ENCODE measurements at places on chromosomes 2 and 18.
A peak's percentile ranks its signal among the peaks of the same experiment; 100 is the strongest.

- no peak for DNase-seq
Measured at GRCh38 chr2:217275091-217275490, 415.2 kb upstream of the TNP1 start.

DNA sequence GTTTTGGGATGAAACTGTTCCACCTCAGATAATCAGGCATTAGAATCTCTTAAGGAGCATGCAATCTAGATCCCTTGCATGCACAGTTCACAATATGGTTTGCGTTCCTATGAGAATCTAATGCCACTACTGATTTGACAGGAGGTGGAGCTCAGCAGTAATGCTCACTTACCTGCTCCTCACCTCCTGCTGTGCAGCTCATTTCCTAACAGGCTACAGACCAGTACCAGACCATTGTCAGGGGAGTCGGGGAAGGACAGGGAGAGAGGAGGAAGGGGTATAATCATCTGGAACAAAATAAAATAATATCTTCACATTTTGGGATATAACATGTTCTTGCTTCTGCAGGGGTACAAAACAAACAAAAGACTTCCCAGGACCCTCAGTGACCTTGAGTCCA is 532.0 kb upstream of the FSHR start:
- no peak for DNase-seq

- DNase-seq: no peak
Measured at GRCh38 chr18:31429623-31430022, 17.9 kb upstream of the DSG3 start.

GRCh38 chr2:180058993-180059392 is 51.9 kb upstream of the CWC22 start:
- no peak for DNase-seq

- no peak for DNase-seq
Measured at GRCh38 chr2:161239326-161240109, 68.7 kb upstream of the PSMD14 start.

DNA sequence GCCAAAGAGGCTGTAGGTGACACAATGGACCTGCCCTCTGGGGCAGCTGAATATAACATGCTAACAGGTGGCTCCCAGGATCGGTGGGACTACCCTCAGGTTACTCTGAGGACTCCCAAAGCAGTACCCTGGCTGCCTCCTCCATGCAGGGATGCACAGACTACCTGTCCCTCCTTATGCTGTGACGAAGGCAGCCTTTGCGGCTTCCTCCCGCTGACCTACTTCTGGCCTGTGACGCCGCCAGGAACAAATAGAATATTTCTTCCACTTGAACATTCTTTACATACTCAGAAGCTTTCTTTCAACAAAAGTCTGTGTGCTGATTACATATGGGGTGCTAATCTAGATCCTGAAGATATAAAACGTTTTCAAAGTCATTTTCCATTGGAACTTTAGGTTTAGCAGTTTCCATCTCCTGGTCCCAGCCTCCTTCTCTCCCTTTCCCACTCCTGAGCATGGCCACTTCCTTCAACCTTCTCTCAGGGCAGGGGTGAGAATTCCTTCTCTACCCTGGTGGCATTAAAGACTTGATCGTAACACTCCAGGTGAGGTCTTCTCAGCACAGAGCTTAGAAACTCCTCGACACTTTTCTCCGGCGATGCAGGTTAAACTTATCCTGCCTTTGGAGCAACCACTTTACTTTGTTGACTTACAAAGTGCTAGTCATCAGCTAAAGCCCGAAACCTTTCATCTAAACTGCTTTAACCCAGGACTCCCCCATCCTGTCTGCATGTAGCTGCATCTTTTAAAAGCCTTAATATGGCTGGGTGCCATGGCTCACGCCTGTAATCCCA is 58.9 kb upstream of the STK17B start:
- DNase-seq: no peak

DNA sequence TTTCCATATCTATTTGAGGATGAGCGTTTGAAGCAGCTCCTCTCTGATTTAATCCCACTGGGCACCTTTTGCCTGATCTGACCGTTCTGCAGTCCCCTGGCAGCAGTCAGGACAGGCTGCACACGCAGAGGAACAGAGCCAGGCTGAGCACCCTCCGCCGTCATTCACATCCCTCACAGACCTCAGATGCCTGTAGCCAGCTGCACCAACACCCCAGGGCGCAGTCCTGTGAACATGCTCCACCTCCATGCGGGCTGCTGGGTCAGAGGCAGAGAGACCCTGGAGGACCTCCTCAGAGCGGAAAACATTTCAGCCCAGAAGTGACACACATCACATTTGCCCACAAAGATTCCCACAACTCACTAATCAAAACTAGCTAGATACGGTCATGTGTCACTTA is 146.1 kb downstream of the SEPTIN10 start:
- no peak for DNase-seq

GRCh38 chr2:222862106-222862908 is 1.5 kb downstream of the ACSL3 start:
- peak; percentile 24 for DNase-seq

- no peak for DNase-seq
Measured at GRCh38 chr2:157572725-157573124, 55.9 kb downstream of the ACVR1C start.

GRCh38 chr18:23938043-23938756 is 76.4 kb upstream of the TTC39C start:
- DNase-seq: no peak

DNA sequence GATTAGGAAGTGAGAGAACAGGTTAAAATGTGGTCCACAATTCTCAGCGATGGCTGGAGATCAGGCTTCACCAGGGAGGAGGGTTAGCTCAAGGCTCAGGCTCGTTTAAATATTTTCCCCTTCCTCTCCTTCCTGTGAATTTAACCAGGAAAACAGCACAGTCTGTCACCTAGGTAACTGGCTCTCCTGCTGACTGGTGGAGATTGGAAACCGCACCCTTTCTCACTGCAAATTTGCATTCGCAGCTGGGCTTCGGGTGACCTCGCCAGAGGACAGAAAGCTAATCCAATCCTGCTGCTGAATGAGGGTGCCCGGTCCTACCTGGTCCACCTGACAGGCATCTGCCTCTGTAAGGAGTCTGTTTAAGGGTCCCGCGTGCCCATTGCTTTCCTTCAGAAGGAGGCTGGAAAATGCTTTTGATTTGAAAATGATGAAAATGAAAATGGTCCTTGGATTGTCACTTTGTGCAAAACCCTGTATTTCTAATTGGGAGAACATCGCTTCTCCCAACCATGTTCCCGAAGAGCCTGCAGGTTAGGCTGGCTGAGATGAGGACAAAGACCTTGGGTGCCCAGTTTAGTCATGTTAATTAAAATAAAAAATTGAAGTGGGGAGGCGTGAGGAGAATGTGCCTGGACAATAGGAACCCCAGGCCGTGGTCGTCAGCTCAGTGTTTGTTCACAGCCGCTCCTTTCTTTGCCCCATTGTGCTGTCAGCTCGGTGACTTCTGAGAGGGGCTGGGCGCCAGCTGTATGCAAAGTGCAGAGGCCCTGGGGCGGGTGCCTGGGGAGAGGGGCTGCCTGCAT is 43.4 kb upstream of the MTCL1 start:
- DNase-seq: no peak

GRCh38 chr18:57845605-57846074 is 42.5 kb upstream of the ATP8B1 start:
- DNase-seq: no peak

GRCh38 chr2:227717687-227718567 is at the start of gene SLC19A3:
SLC19A3 (minus strand) TSS chr2:227718028; CDS start chr2:227702318, 15,710 bp downstream.
- peak; percentile 82 for DNase-seq

- peak; percentile 14 for DNase-seq
Measured at GRCh38 chr18:72160510-72161445, 383.4 kb downstream of the CBLN2 start.

GRCh38 chr18:13640266-13640860 is 86.0 kb downstream of the FAM210A start:
- DNase-seq: no peak

GRCh38 chr18:49570836-49571235 is 9.0 kb downstream of the LIPG start:
- DNase-seq: no peak

DNA sequence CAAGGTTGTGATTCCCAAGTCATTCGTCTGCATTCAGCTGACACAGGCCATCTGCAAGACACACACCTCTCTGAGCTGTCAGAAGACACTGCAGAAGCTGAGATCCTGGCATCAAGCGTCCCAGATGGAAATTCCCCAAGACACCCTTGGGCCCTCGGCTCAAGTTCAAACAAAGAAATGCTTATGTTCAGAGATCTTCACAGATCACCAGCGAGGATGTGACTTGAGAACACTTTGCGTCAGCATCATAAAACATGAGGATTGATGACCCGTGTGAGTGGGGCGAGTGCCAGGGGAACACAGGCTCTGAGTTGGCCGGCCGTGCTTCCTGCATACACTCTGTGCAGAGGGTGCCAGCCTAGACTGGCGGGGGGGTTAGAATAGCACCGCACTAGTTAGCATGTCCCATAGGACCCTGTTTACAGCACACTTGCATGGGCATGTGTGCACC is 36.8 kb downstream of the KCNIP3 start:
- peak; percentile 38 for DNase-seq

- no peak for DNase-seq
Measured at GRCh38 chr2:101675512-101675911, 22.0 kb upstream of the MAP4K4 start.

- peak; percentile 49 for DNase-seq
Measured at GRCh38 chr2:152537081-152537651, 180.1 kb downstream of the PRPF40A start.

DNA sequence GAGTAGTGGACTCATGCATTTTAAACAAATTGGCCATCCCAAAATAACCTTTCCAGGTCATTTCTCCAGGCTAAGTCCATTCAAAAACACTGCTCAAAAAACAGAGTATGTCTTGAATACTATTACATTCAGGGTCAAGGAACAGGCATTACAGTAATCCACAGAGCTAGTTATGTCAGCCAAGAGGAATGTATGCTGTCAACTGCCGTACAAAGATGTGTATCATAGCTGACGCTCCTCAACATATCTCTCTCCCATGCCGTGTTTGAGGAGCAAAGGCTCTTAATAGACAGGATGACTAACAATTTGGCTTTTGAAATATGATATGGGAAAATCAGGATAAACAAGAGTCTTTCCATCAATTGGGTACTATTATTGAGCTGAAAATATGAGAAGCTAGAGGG is 68.8 kb upstream of the KCTD1 start:
- DNase-seq: peak; percentile 15

DNA sequence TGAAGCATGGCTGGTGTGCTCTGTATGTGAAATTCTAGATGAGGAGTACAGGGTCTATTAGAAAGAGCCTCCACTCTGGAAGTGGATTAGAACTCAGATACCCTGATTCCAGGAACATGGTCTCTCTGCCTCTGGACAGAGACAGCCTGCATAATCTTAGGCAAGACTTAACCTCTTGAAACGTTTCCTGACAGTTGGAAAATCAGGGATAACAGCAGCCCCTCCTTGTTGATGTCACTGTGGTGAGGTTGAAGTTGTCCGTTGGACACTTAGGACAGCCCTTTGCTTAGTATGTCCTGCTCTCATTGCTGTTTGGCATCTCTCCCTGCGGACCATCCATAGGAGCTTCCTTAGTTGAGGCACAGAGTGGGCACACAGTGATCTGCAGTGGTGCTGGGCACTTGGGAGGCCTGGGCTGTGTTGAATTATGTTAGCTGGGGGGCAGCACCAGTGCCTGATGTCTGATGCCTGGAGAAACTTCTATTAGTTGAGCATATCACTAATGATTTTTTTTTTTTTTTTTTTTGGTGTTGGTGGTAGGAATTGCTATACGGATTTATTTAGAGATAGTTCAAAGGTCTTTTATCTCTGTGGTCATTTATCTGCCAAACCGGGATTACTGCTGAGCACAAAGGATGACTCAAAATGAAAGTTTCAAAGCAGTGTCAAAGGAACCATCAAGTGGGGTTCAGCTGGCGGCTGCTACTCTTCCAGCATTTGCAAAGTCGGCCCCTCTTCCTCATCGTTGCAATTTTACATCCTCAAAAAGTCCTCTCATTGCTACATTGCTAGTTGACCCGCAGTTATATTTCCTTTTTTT is 28.8 kb downstream of the SETBP1 start:
- DNase-seq: no peak

DNA sequence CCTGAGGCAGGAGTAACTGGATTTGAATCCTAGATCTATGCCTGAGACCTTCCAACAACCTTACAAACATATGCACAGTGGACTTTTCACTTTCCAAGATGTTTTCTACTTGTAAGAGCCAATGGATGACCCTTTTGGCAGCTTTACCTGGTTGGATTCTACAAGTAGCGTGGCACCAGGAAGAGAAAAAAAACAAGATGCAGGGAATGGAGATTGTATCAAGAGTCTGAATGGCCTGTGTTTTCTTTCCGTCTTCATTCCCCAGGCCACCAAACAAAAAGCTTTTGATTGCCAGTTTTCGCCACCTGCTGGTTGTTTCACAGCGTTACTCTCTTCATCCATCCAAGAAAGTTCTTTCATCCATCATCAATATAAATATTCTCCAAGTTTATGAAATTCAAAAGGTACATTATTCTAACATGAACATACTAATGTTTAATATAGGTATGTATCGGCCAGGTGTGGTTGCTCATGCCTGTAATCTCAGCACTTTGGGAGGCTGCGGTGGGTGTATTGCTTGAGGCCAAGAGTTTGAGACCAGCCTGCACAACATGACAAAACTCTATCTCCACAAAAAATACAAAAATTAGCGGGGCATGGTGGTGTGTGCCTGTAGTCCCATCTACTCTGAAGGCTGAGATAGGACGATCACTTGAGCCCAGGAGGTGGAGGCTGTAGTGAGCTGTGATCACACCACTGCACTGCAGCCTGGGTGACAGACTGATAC is 3.5 kb upstream of the BCL2 start:
- peak; percentile 82 for DNase-seq

DNA sequence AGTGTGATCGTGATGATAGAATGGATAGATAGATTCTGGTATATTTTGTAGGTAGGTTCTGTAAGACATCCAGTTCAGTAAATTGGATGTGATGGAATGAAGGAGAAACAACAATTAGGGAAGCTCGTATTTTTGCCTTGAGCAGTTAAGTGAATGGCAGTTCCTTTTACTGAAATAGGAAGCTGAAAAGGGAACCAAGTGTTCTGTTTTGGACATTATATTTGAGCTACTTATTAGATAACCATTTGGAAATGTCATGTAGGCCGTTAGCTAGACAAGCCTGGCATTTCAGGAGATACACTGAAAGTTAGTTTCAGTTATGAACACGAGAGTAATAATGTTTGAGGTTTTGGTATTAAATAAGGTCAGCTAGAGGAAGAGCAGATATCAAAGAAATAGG is 41.5 kb downstream of the MARCHF7 start:
- DNase-seq: no peak

DNA sequence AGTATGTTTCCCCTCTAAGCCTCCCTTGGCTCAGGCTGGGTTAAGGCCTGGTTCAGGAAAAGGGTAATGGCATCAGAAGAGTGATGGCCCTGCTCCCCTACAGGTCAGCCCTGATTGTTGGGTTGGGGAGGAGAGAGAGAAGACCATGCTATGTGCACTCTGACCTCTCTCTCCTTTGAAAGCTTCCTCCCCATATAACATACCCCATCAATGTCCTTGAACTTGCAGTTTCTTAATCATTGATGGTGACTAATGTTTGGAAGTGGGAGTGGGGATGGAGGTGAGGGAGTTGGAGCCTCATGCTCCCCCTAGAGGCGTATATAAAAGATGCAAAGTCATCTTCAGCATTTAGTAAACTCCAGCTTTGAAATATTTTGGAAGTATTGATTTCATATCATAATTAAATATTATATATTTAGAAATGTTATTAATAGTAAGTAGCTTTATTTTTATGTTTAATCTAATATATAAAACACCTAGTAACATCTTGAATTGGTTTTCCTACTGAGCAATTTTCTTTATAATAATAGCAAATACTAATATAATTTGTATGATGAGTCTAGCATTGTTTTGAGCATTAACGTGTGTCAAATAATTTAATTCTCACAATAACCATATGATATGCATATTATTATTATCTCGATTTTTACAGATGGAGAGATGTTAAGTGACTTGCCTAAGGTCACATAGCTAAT is 8.8 kb downstream of the PLCL1 start:
- no peak for DNase-seq
